ENCODE measurements at places on chromosomes 1 and 21.

GRCh38 chr21:45482899-45483821 lies 59.1 kb downstream of the SLC19A1 start:
- peak; percentile 36 for DNase-seq

DNA sequence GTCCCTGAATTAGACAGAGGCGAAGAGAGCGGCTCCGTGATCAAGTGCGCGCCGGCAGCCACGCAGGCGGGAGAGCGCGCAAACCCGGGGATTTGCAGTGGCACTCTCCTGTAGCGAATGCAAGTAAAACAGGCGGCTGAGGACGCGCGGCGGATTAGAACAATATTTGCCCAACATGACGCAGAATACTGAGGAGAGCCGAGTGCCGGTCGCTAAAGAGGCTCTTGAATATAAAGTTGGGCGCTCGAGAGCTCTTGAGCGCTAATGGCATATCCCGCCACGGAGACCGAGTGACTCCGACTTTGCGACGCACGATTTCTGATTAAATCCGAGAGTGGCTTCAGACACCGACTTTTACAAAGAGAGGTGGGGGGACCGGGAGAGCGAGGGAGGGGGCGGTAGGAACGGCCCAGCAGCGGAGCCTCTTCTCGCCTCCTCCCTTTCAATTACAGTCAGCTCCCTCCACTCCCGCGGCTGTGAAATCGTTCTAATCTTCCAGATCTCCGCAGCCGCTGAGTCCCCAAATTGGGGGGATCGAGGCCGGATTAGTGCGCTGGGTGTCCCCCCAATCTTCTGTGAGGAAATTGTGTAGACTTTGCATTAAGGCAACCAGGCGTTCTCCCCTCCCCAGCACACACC lies 2.3 kb downstream of the PAX7 start:
- DNase-seq = no peak

- DNase-seq = no peak
These were observed 72.8 kb downstream of the PSMG1 start for GRCh38 chr21:39110431-39110830.

DNA sequence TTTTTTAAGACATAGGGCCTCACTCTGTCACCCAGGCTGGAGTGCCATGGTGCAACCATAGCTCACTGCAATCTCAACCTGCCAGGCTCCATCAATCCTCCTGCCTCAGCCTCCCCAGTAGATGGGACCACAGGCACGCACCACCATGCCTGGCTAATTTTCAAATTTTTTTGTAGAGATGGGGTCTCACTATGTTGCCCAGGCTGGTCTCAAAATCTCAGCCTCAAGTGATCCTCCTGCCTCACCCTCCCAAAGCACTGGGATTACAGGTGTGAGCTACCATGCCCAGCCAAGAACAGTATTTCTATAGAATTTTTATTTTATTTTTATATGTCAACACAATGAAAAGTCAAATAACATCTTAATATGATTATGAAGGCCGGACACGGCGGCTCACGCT lies 10.9 kb downstream of the GNB1 start:
- no peak for DNase-seq

DNA sequence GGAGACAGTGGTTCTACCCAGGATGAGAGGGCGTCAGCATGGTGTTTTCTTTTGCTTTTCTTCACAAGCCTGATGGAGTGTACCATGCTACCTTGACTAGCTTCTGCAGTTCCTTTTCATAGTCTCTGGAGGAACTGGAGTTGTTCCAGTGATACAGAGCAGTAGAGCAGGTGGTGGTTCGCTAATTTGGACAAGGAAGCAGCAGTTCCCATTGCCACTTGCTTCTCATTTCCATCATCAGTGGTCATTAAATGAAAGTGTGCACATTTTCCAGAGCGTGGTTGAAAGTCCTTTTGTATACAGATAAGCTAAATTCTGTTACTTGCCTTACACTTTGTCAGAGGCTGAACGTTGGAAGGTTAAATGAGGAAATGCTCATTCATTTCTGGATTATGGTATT lies 182.3 kb downstream of the C1orf21 start:
- DNase-seq = no peak

DNA sequence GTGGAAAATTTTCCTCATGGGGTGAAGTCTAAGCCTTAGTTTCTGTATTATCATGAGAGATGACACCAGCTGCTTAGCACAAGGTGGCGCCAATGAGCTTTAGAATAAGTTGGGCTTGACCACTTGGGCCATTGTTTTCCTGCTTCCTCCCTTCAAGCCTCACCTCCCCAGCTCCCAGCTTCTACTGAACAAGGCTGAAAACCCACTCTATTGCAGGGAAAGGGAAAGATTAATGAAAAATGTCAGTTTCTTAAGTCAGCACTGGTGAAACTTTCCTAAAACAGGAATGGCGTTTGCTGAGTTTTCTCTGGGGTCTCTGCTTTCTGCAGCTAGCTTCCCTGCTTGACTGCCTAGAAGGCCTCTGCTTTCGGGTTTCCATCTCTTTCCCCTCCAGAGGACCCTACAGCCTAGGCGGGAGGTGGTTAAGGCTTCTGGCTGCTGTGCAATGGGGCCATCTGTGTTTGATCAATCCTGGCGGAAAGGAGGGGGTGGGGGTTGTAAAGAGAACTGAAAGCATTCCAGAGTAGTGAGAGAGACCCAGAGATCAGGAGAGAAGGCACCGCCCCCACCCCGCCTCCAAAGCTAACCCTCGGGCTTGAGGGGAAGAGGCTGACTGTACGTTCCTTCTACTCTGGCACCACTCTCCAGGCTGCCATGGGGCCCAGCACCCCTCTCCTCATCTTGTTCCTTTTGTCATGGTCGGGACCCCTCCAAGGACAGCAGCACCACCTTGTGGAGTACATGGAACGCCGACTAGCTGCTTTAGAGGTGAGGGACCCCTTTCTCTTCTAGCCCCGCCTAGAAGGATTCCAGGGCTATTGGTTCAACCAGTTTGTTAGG lies at the start of gene OLFML3:
Gene OLFML3, plus strand, starts transcription at position 612 of the 840 bp plus-strand sequence. Its CDS starts 43 bp downstream, at position 655.
- DNase-seq = peak; percentile 34

DNA sequence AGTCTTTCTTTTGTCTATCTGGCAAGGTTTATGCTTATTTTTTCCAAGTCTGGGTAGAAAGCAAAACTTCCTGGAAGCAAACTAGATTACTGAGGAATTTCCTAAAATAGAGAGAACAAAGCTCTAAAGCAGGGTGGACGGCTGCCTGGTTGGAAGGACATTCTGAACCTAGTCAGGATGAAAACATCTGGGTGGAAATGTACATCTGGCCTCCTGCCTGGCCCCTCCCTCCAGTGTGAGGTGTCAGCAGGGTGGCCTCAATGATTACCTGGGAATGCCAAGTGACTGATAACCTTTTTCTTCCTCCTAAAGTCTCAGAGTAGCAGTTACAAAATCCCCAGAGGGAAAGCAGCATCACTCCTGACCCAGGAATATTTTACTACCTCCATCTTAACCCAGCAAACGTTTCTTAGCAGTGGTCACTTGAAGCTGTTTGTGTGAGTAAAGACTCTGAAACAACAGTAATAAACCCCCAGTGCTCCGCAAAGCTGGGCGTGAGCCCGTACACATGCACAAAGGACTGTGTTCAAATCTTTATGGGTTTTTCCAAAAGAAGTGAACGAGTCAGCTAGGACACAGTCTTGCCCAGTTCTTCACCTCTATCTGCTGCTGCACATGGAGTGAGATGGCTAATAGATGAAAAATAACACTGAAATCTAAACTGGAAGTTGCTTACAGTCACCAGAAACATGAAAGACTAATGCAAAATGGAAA lies 18.9 kb downstream of the ANGPTL7 start:
- DNase-seq = no peak

- no peak for DNase-seq
These were observed 108.6 kb upstream of the ERRFI1 start for GRCh38 chr1:8134546-8135235.

DNA sequence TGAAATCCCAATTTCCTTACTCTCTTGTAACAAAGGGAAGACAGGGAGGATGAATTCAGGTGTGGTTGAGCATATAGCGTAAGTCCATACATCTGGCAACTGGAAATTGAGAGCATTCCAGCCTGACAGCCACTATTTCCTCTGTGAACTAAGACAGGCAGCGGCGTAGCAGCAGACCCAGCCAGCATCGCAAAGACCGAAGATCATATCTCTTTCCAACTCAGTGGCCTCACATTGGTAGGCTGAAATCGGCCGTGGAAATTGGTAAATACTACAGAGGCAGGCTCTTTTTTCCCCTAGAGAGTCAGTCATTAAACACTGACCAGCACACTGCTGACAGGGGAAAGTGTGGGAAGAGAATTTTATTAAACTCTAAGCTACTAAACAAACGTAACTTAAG lies 43.4 kb downstream of the TARBP1 start:
- no peak for DNase-seq

DNA sequence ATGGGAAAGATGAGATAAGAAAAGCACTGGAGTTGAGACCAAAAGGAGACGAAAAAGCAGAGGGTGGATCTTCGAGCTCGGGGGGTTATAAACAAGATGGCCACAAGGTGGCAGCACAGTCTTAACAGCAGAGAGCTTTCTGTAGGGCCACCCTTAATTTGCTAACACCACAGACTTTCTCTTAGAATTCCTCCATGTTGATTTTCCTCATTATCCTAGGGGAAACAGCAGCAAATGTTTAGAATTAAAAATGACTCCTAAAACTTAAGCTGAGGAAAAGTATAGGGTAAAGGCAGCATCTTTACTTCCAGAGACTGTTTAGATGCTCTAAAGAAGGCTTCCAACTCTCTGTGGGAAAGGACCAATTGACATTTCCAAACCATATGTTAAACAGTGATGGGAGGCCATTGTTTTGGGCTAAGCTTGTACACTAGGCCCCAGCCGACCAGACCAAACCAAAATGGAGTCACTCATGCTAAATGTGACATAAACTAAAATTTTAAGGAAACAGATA lies 2.5 kb upstream of the APOBEC4 start:
- peak; percentile 75 for DNase-seq

- no peak for DNase-seq
These were observed 27.4 kb downstream of the POFUT2 start for GRCh38 chr21:45260191-45260825.

DNA sequence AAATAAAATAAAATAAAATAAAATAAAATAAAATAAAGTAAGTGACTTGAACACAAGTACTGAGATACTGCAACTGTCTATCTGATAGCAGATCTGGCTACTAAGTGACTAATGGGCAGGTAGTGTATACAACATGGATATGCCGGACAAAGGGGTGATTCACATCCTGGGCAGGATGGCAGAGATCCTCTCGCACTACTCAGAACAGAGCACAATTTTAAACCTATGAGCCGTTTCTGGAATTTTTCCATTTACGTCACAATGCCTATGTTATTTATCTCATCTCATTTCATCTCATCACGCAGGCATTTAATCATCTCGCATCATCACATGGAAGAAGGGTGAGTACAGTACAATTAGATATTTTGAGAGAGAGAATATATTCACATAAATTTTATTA lies 233.3 kb upstream of the COA6 start:
- DNase-seq = no peak

DNA sequence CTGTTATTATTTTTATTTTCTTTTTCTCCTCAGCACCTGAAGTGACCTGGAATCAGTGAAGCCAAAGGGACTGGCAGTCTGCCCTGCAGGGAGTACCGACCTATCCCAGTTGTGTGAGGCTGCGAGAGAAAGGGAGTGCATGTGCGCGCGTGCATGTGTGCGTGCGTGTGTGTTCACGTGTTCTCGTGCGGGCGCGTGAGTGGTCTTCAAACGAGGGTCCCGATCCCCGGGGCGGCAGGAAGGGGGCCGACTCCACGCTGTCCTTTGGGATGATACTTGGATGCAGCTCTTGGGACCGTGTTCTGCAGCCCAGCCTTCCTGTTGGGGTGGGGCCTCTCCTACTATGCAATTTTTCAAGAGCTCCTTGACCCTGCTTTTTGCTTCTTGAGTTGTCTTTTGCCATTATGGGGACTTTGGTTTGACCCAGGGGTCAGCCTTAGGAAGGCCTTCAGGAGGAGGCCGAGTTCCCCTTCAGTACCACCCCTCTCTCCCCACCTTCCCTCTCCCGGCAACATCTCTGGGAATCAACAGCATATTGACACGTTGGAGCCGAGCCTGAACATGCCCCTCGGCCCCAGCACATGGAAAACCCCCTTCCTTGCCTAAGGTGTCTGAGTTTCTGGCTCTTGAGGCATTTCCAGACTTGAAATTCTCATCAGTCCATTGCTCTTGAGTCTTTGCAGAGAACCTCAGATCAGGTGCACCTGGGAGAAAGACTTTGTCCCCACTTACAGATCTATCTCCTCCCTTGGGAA lies 123.3 kb downstream of the PRDM2 start:
- DNase-seq = no peak

- no peak for DNase-seq
These were observed 93.6 kb downstream of the SNRPE start for GRCh38 chr1:203954788-203955552.

- DNase-seq = no peak
These were observed 9.2 kb downstream of the ROR1 start for GRCh38 chr1:63782982-63783381.

GRCh38 chr1:205258261-205258691 lies 30.5 kb downstream of the TMCC2 start:
- no peak for DNase-seq

Data from germinal center (tissue), 1 donor.